ENCODE measurements at places on chromosomes 13 and 19.
A peak's percentile ranks its signal among the peaks of the same experiment; 100 is the strongest.

- DNase-seq = no peak
These were observed 466.3 kb downstream of the COG6 start for GRCh38 chr13:40121722-40122121.

GRCh38 chr13:114128624-114129522 lies 3.5 kb downstream of the RASA3 start:
- no peak for DNase-seq

GRCh38 chr19:19417628-19418245 lies 12.3 kb downstream of the GATAD2A start:
- DNase-seq = no peak

- DNase-seq = no peak
These were observed 8.2 kb downstream of the CDK8 start for GRCh38 chr13:26262156-26262555.

DNA sequence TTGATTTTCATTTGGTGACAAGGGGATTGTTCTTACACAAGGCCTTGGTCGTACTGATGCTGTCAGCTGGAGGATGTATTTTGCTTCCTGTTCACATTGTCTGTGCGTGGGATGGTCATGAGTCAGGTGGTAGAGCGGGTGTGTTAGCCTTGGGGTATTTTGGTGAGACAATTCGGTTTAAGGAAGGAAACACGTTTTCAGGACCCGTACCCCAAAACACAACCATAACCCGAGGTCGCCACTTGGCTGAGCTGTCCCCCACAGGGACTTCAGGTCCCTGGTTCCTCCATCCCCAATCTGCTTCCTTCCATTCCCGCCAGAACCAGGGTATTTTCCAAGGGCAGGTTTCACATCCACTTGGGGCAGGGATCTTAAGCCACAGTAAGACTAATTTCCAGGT lies 15.0 kb downstream of the MYO9B start:
- DNase-seq = no peak

DNA sequence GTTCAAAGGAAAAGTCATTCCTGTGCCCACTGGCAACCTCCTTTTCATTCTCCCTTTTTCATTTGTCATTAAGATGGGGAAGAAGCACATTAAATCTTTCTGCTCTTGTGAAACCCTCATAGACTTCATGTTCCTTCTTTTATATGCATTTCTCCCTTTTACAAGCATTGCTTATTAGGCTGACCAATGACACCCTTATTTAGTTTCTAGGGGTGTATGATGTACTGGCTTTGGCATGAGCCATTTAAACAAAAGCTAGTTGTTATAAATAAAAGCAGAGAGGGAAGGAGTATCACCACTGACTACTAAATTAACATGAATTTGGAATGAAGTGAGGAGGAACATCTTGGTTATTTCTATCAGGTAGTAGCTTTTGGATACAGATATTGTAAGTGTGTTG lies 68.2 kb upstream of the PCDH9 start:
- DNase-seq = no peak

GRCh38 chr13:99087954-99088491 lies 110.2 kb upstream of the DOCK9 start:
- no peak for DNase-seq

GRCh38 chr13:36344886-36345437 lies 1.2 kb downstream of the SPART start:
- no peak for DNase-seq

DNA sequence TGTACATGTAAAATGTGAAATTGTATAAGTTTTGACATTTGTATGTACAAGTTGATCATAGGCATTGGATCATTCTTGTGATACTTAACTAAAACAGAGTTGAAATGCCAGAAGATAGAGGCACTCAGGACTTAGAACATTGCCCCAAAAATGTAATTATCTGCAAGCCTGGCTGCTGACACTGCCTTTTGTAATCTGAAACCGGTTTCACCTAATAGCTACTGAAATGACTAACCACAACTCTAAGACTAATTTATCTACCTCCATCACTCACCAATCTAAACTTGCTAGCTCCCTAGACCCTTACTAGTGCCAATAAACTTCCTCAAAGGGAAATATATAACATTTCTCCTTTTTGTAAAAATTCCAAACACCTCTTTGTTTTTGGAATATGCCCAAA lies 2596.2 kb downstream of the PCDH9 start:
- no peak for DNase-seq

GRCh38 chr13:99471221-99472121 lies 29.8 kb upstream of the TM9SF2 start:
- DNase-seq = no peak

GRCh38 chr13:112693831-112694497 lies 4.1 kb downstream of the ATP11A start:
- DNase-seq = no peak

GRCh38 chr13:113949546-113949945 lies 24.3 kb downstream of the C13orf46 start:
- DNase-seq = no peak

DNA sequence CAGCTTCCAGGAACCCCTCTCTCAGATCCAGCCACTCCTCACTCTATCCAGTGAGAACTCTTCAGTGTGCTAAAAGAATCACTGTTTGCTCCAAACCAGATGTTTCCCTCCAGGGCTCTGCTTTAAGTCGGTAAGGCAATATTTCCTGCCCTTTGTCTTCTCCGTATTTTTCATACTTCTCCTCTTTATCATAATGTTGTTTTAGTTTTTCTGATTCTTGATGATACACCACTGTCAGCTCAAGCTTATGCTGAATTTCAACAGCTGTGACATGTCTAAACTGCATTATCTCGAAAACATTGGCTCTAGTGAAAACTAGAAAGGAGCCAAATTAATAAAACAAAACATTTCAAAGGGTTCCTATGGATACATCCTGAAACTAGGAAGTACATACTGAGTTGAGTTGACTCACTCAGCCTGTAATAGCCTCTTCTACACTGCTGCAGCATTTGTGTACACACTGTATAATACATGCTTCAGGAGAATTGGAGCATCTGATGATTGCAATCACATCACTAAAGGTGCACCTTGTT lies 39.8 kb downstream of the GPR180 start:
- DNase-seq = no peak

DNA sequence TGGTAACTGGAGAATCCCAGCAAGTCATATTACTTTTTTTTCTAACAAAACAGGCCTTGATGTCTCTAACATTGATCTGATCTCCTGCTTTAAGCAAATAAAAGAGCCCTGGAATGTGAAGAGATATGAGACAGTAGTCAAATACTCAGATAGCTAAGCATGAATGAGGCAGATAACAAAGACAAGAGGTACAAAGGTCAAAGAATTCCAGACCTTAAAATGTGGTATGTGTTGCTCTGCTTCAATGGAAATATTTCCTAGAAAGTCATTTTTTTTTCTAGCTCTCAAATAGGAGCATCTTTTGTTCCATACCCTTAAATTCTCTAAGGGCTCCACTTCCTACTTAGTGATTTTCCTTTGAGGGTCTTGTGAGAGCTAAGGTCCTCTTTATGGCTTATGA lies 54.6 kb downstream of the ZNF254 start:
- no peak for DNase-seq

- no peak for DNase-seq
These were observed 10.4 kb downstream of the MIDN start for GRCh38 chr19:1258707-1259205.

GRCh38 chr19:49335071-49335783 lies at the start of gene CD37:
Gene CD37, plus strand, starts transcription at chr19:49335406. Its CDS starts 135 bp downstream, at chr19:49335541.
- DNase-seq = peak; percentile 81

DNA sequence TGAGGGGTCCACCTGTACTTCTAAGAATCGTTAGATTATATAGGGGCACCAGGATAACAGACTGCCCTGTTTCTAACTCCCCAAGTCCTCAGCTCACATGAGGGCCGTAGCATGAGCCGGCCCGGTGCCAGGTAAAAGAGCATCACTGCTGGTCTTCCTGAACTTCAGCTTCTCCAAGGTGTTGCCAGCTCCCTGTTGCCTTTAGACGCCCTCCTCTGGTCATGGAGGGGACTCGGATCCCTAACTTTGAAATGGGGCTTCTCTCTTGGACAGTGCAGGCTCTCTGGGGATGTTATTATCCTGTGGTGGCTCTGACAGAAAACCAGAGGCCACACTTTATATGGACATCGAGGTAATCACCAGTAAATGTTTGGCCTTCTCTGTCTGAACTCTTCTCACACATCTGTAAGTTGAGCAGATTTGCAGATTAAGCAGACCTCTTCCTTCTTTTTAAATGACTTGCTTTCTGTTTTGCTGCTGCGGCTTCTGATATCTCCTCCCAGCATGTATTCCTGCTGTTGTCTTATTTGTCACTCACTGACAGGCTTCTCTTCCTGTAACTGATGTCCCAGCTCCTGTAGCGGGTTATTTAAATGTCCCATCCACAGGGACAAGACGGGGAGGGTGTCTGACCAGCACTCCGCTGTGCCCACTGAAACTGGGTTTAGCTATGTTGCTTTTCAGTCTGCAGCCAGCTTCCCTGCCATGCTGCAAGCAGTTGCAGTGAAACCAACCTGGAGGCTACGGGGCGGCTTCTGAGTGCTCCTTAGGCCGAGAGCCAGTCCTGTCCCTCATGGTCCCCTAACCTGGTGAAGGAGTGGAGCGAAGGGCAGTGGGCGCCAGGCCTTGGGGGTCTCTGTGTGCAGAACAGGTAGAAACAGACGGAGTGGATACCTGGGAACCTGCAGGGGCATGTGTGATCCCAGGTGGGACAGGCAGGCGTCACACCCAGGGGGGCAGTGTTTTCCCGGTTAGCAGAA lies 39.2 kb downstream of the TSSK6 start:
- no peak for DNase-seq

- DNase-seq = no peak
These were observed 80.1 kb downstream of the DCLK1 start for GRCh38 chr13:36051082-36051481.

- DNase-seq = no peak
These were observed 7.0 kb downstream of the SERP2 start for GRCh38 chr13:44380404-44381165.

- DNase-seq = no peak
These were observed 1.1 kb upstream of the NR2F6 start for GRCh38 chr19:17246681-17247425.

- DNase-seq = no peak
These were observed 7.6 kb downstream of the KANK3 start for GRCh38 chr19:8335343-8336071.

GRCh38 chr13:84439108-84439507 lies 556.8 kb upstream of the SLITRK1 start:
- no peak for DNase-seq

DNA sequence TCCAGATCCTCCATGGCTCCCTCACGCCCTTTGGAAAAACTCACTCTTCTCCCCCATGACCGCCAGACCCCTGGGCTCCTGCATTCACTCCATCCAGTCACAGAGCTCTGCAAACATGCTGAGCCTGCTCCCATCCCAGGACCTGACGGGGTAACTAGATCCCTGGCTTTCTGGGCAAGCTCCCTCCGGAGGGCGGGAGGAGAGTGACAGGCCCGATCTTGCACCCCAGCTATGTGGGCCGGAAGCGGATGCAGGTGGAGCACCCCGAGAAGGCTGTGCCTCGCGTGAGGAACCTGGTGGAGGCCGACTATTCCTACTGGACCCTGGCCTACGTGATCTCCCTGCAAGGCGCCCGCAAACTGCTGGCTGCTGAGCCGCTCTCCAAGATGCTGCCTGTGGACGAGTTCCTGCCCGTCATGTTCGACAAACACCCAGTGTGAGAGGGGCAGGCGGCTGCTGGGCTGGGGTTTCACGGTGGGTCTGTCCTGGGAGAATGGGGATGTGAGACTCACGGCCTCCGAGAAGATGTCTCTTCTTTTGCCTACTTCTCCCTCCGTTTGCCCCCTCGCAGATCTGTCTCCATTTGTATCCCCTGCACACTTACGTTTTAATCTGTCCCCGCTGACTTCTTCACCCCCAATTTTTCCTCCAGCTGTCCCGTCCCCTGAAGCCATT lies 25.2 kb downstream of the COLGALT1 start:
- no peak for DNase-seq

DNA sequence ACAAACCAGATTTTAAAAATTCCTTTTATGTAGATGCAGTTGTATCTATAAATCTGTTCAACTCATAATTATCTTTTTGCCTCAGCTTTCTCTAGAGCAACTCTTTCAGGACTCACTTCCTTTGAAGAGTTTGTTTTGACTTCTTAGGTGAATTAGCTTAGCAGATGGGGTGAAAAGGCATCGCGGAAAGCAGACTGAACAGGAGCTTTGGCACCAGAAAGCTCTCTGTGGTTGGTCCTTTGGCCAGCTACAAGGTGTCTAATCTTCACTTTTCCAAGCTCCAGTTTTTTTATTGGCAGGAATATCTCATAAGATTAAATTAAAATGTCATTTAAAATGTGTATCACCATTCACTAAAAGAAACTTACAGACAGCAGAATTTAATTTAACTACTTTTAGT lies 60.6 kb upstream of the KLF12 start:
- DNase-seq = no peak

DNA sequence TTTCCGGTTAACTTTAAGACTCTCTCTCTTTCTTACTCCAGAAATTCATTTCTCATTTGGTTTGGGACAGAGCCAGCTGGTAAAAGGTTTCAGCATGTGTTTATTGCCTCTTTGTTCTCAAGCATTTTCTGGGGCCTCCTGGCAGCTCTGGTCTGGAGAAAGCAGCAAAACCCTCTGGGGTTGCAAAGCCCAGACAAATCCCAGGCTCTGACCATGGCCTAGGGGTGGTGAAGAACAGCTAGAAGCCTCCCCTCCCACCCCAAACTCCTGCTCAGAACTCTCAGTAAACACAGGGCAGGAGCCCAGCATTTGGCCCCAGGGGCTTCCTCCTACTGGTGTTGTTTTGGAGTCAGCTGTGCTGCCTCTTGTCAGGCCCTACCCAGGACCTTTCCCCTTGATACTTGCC lies 124.2 kb upstream of the SERP2 start:
- no peak for DNase-seq

DNA sequence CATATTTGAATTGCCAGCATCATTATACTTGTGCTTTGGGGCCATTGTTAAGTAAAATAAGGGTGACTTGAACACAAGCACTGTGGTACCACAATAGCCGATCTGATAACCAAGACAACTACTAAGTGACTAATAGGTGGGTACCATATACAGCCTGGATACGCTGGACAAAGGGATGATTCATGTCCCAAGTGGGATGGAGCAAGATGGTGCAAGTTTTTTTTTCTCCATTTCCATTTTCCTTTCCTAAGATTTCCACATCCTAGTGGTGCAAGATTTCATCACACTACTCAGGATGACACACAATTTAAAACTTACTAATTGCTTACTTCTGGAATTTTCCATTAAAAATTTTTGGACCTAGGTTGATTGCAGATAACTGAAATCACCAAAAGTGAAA lies 15.1 kb downstream of the BRCA2 start:
- no peak for DNase-seq

- no peak for DNase-seq
These were observed 284.6 kb downstream of the DNAJC15 start for GRCh38 chr13:43307921-43308433.

DNA sequence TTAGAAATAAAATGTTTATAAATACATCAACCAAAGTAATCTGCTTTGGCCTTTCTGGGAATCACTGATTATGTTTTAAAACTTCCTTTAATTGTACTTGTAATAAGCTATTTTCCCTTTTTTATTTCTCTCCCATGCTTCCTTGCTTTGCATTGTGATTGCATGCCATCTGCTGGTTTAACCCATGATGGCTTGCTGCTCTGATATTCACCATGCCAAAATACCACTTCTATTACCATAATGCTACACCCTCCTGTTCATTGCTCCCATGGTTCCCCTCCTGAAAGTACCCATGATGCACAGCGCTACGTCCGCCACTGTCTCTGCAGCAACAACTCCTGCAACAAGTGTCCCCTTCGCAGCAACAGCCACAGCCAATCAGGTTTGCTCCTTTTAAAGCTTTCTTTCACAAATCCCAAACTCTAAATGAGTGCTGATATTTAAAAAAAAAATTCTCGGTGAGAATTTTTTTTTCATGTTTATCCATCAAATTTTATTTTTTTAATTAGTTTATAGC lies 67.7 kb upstream of the RAP2A start:
- no peak for DNase-seq
